MV-4-11 (cell line): ENCODE measurements at places on chromosomes 5 and 9.

DNA sequence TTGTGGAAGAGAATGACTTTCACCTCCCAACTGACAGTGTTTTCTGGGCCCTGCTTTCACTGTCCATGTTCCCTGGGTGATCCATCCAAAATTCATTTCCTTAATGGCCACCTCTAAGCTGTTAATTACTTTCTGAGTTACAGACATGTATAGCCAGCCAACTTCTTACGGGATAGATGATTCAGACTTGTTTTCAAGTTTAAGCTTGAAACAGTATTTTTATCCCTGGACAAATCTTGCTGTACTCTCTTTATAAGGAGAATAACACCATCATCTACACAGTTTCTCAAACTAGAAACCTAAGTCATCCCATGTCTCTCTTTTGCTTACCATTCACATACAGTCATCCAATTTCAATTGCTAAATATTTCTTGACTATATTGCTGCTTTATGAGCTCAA, 6.9 kb downstream of the FAM174A start:
- DNase-seq: no peak

DNA sequence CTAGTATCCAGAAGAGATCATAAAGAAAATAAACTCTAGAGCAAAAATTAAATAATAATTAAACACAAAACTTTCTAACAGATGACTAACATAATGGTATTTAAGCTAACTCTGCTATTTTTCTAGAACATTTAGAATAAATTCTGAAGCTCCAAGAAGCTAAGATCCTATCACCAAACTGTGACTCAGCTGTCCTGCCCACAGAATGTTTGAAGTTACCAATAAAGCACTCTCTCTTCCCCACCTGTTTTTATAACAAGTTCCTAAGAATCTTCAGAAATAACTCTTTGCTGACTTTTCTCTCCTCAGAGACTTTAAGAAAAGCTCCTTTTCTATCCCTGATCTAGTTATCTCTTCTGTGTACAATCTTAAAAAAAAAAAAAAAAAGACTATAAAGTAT, 6.0 kb upstream of the EFNA5 start:
- no peak for DNase-seq

DNA sequence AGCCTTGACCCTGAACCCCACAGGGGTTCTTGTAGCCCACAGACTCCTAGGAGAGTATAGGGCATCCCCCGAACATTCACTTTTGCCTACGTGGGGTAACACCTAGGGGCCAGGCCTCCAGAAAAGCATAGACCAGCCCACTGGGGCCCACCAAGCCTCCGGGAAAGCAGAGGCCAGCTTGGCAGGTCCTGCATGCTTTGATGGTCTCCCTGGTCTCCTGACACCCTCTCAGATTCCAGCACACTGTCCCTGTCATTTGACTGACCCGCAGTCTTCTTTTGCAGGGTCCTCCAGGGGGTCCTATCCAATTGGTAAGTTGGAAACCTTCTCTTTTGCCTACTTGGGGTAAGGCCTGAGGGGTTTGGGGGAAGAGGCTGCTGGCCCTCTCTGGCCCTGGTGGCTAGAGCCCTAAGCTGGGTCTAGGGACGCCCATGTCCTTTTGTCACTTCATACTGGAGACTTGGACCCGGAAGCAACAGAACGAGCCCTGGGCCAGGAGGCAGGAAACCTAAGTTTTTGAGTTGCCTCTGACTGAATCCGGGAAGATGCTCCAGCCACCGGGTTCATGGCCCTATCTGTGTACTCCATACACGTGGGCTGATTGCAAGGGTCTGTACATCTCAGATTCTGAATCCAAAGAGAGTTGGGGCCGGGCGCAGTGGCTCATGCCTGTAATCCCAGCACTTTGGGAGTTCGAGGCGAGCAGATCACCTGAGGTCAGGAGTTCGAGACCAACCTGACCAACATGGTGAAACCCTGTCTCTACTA, 20.9 kb upstream of the ORM1 start:
- no peak for DNase-seq

- DNase-seq: peak; percentile 49
Observed at GRCh38 chr9:120985819-120986222, 59.2 kb upstream of the TRAF1 start.

GRCh38 chr9:134585746-134586706, 55.6 kb upstream of the COL5A1 start:
- peak; percentile 70 for DNase-seq
